HEK293T (cell line): ENCODE measurements at places on chromosomes 13 and 19.

GRCh38 chr19:3343619-3344502, 22.5 kb upstream of the NFIC start:
- peak; percentile 87 for DNase-seq

GRCh38 chr19:18488403-18488723, 33.5 kb downstream of the ELL start:
- DNase-seq = no peak

DNA sequence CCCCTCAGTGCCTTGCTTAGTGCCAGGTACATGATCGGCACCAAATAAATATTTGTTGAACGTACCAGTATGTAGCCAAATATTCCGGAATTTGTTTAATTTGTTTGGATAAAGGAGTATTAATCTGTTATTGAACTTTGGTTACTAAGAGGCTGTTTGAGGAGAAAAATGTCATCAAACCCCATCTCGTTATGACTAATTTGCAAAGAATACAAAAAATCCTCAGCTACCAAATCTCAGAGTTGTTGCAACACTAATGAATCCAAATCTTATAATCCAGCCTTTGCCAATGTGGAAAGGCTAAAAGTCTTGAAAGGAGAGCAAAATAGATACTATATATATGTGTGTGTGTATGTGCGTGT, 79.5 kb downstream of the KLF5 start:
- DNase-seq = no peak

DNA sequence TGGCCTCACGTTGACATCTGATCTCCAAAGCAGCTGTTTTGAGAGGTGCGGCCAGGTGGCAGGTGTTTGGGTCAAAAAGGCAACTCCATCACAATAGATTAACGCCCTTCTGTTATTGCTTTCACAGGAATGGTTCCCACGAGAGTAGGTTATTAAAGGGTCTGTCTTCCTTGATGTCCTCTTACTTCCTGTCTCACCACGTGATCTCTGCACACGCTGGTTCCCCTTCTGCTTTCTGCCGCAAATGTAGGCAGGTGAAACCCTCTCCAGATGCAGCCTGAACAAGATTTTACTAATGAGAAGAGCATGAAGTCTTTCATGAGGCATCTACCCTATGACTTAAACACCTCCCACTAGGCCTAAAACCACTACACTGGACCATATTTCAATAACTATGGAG, 22.8 kb upstream of the ZNF564 start:
- no peak for DNase-seq

- peak; percentile 77 for DNase-seq
Measured at GRCh38 chr19:55437410-55437809, 5.7 kb downstream of the SHISA7 start.

DNA sequence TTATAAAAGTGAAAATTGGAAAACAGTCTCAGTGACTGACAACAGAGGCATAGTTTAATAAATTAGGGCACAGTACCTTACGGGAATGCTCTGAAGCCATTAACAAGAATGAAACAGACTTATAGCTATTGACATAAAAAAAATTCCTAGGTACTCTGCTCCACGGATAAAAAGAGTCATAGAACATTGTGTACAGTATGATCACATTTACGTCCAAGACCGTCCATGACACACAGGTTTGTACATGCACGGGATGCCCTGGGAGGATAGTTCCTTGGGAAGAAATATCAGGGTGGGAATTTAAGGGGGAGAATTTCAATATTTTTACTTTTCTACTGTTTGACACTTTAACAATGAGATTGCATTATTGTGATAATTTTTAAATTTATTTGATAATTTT, 24.9 kb upstream of the CAMSAP3 start:
- DNase-seq = no peak

DNA sequence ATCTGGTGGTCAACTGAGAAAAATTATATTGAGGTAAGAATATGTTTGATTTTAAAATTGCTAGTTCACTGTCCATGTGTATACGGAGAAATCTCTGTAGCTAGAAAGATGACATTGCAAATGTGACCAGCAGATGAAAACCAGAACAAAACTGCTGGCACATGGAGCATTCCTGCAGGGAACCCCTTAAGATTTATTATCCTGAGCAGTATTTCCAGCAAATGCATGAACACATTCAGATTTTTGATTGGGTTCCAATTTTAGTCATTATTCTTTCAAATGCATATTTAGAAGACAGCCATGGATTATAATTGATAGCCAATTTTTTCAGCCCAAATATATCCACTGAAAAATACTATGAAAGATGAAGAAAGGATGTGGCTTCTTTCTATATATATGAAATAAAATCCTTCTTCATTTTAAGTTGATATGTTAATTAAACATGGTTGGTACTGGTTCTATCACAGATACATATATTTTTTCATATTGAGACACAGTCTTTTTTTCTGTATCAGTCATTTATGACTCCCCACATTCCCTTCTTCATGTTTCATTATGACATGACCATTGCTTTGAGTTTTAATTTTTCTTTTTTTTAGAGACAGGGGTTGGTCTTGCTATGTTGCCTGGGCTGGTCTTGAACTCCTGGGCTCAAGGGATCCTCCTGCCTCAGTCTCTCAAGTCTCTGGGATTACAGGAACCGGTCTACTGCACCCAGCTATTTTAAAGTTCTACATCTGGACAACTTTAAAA, 376.5 kb downstream of the KLF12 start:
- no peak for DNase-seq

GRCh38 chr19:49534632-49535385, 7.0 kb downstream of the RCN3 start:
- DNase-seq = no peak

- DNase-seq = no peak
Measured at GRCh38 chr13:114112826-114113322, 19.5 kb downstream of the RASA3 start.

DNA sequence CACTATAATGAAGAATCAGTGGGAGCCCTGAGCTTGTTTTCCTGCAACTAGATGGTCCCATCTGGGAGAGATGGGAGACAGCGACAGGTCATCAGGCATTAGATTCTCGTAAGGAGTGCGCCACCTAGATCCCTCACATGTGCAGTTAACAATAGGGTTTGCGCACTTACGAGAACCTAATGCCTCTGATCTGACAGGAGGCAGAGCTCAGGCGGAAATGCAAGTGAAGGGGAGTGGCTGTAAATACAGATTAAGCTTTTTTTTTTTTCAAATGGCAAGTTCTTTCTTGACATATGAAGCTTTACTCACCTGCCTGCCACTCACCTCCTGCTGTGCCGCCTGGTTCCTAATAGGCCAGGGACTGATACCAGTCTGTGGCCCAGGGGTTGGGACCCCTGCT, 14.4 kb downstream of the CDC16 start:
- DNase-seq = no peak

DNA sequence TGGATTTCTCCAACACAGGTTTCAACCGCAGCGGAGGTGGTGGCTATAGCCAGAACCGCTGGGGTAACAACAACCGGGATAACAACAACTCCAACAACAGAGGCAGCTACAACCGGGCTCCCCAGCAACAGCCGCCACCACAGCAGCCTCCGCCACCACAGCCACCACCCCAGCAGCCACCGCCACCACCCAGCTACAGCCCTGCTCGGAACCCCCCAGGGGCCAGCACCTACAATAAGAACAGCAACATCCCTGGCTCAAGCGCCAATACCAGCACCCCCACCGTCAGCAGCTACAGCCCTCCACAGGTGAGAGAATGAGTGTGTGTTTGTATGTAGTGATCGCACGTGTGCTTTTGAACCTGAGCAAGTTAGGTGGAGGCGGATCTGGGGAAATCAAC, 6.0 kb upstream of the CCDC97 start:
- DNase-seq = no peak

GRCh38 chr13:47890146-47890814, 110.8 kb downstream of the SUCLA2 start:
- no peak for DNase-seq

DNA sequence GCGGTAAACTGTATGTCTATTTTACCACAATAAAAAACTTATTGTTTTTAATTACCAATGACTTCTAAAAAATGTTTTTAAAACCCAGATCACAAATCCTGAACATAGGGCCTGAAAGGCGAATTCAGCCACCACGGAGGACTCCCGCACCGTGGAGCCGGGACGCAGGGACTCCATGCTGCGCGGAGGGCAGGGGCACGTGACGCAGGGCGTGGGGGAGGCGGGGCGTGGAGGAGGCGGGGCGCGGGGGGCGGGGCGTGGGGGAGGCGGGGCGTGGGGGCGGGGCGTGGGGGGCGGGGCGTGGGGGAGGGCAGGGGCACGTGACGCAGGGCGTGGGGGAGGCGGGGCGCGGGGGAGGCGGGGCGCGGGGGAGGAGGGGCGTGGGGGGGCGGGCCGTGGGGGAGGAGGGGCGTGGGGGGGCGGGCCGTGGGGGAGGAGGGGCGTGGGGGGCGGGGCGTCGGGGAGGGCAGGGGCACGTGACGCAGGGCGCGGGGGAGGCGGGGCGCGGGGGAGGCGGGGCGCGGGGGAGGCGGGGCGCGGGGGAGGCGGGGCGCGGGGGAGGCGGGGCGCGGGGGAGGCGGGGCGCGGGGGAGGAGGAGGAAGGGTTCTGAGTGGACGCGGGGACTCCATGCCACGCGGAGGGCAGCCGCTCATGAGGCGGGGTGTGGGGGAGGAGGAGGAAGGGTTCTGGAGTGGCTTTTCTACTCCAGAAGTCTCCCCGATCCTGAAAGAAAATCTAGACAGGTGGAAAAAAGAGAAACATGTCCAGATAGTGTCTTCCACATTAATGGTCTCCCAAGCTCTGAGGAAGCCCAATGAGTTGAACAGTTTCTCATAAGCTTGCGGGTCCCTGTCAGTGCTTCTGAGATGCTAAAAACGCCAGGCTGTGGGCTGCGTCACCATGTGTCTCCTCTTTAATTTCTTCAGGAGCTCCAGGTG, 4.4 kb upstream of the PROZ start:
- DNase-seq = peak; percentile 57

- DNase-seq = no peak
Measured at GRCh38 chr13:30796132-30796572, 60.8 kb downstream of the ALOX5AP start.

- DNase-seq = no peak
Measured at GRCh38 chr19:33503433-33504057, 18.0 kb downstream of the PEPD start.

DNA sequence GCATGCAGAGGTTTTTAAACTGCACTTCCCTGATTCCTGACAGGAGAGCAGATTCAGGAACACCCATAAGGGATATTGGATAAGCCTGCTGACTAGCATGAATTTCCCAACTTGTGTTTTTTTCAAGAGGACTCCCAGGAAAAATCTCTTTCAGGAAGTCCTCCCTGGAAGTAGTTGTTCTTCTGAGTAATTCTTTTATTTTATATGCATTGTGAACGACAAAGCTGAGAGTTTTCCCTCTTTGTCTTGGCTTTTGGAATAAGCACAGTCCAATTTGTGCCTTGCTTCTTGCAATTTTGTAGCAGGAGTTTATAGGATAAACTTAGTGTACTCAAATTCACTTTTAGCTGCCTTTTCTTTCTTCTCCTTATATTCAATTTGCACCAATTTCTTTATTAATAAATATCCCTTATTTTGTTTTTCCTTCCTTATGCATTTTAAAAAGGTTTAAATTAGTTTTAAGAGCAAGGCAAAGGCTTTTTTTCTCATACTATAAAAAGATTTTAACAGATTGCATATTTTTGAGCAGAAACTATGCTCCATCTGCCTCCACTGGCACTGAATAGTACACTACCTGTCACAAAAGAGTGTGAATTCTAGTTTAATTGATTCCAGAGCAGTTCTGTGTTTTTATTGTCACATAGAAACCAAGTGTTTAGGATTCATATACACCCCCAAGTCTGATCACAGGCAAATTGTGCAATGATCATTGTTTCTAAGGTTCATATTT, 543.3 kb upstream of the SPRY2 start:
- DNase-seq = peak; percentile 43

GRCh38 chr19:57465680-57466381, 8.9 kb upstream of the VN1R1 start:
- peak; percentile 17 for DNase-seq

GRCh38 chr13:37490176-37490779, 108.3 kb downstream of the POSTN start:
- no peak for DNase-seq

DNA sequence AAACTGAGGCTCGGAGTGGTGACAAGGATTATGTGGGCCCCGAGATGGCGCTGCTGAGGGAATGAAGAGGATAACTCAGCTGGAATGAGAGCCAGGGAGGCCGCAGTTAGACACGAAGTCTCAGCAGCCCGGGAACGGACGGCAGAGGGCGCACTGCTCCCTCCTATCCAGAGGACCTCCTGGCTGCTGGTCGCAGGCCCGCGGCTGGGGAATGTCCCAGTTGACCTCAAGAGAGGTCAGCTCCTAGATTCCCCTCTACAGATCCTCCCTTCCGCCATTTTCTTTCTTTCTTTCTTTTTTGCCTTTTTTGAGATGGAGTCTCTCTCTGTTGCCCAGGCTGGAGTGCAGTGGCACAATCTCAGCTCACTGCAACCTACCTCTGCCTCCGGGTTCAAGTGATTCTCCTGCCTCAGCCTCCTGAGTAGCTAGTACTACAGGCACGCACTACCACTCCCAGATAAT, 24.1 kb upstream of the ASPDH start:
- peak; percentile 92 for DNase-seq

- DNase-seq = no peak
Measured at GRCh38 chr13:113093580-113094409, 11.8 kb upstream of the F7 start.

- DNase-seq = no peak
Measured at GRCh38 chr13:98606296-98606695, 29.4 kb upstream of the STK24 start.

DNA sequence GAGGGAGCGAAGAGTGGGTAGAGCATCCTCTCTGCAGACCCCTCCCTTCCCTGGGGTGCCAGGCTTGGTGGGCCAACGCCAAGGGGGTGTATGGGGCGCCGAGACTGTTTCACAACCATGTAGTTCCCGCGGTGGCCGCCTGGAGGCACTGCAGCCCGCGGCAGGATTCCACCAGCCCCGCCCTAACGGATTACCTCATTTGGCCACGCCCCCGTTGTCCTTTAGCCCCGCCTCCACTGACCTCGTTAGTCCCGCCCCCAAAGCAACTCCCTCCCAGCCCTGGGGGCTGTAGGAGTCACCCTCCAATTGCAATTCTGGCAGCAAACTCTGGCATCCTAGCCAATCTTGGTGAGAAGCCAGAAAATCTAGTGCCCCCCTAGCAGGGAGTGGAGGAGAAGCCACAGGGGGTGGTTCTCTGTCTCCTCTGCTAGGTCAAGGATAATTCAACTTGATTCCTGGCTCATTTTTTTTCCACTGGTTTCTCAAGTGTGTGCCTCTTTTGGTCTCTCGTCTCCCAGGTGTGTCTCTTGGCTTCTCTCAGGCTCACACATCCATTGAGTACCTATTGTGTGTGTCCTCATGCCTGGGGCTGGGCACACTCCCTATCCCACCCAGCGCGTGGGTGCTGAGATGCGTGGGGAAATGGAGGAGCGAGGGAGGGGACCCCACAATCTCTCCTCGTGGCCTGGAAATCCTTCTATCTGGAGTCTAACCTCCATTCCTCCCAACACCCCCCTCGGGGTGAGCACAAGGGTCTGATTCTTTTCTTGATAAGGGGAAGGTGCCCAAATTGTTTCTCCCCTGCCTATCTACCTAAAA, 2.0 kb downstream of the OLFM2 start:
- DNase-seq = peak; percentile 89

- DNase-seq = no peak
Measured at GRCh38 chr13:102854675-102855074, 8.8 kb downstream of the ERCC5 start.
